SK-N-SH treated with all-trans-retinoic acid at 6 μM for 48 hours (cell line): ENCODE measurements at places on chromosomes 2 and 18.

GRCh38 chr2:217738061-217738460, 264.7 kb downstream of the TNS1 start:
- ATAC-seq: no peak

GRCh38 chr2:238376884-238377391, 49.8 kb upstream of the ASB1 start:
- ATAC-seq: no peak

GRCh38 chr2:170323743-170324142, 145.8 kb downstream of the MYO3B start:
- no peak for ATAC-seq

- ATAC-seq: peak; percentile 53
Measured at GRCh38 chr2:121529439-121530211, 1.1 kb upstream of the RNU4ATAC start.

GRCh38 chr2:100964222-100964621, 37.9 kb upstream of the RPL31 start:
- no peak for ATAC-seq

DNA sequence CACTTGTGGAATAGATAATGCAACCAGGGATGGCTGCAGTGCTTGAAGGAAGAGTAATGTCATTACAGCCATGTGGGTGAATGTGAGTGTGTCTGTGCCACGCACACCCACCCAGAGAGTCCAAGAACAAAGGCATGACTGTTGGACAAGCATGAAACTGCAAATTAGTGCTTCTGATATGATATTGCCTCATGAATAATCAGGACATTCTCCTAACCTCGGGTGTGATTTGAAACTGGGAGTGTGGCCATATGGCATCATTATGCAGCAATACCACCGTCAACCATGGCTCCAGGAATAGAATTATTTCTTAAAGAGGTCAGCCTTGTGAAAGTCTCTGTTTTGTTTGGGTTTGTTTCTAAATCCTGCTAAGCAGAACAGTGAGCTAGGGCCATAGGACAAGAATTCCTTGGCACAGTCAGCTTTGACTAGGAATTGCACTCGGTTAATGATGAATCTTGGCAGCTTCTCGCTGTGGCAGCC, 678.0 kb upstream of the RAB6C start:
- no peak for ATAC-seq

GRCh38 chr2:20757405-20758090, 65.4 kb downstream of the LDAH start:
- ATAC-seq: no peak

DNA sequence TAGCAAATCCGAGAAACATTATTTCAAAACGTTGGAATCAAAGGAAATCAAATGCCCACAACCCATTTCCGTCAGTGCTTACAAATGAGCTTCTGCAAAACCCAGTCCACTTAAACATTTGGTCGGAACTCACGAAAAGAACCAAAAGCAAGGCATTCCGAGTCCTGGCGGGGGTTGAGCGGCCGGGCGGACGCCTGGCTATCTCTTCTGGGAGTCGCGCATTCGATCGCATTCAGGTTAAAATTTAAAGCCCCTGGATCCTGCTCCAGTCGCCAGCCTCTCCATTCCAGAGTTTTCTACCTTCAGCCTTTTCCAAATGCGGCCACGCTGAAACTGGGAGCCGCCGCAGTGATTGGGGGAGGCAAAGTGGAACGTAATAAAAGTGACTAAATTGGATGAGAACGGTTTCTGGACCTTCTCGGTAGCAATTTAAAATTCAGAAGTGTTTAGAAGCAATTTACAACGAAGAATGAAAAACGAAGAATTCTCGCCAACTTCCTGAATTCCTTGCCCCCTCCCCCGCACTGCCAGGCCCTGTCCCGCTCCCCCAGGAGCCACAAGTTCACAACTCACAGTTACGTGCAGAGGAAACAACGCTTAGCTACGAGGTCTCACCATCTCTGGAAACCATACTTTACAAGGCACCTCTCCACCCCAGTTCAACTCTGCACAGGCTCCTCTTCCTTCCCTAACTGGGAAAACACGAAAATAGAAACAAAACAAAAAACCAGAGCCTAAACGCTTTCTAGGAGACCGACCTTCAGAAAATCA, 1.7 kb upstream of the GATA6 start:
- no peak for ATAC-seq

DNA sequence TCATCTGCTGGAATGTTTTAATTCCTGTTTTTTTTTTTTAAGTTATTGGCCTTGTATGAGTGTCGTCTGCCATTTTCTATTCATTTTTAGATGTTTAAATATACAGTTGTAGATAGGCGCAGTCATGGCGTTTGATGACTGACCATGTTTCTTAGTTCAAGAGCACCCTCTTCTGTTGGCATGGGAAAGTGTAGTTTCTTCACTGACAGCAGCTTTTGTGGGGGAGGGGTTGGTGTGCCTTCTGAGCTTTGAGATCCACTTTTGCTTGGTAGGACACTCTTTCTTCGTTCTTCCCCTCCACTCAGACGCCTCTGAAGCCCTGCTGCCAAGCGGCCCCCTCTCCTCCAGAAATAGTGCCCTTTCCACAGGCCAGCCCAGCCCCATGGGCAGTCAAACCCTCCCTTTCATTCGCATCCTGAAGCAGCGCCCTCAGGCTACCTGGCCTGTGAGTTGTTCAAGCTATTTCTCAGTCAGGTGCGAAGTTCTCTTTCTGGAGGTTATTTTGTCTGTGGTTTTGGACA, 492.0 kb downstream of the TNS1 start:
- ATAC-seq: peak; percentile 97

GRCh38 chr18:10454681-10455557, 484 bp downstream of the APCDD1 start:
- peak; percentile 34 for ATAC-seq

- no peak for ATAC-seq
Measured at GRCh38 chr2:134489732-134490384, 228.9 kb downstream of the TMEM163 start.

DNA sequence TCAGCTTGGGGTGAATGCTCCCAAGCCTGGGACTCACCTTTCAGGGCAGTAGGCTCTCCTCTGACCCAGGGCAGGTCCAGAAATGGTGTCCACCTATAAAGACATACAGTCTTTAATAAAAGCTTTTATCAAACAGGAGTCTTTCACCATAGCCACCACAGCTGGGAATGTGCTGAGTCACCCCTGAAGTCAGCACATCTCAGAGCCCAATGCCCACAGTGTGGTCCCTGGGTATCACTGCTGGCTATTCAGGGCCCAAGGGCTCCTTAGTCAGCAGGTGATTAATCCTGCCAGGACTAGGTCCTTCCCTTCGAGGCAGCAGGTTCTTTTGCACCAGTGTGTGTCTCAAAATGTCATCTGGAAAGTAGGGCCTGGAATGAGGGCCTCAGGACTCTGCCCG, 181.9 kb downstream of the MEMO1 start:
- peak; percentile 31 for ATAC-seq

- no peak for ATAC-seq
Measured at GRCh38 chr2:72146347-72147302, 1.0 kb downstream of the CYP26B1 start.

GRCh38 chr2:112607680-112608438, 23.4 kb downstream of the CHCHD5 start:
- ATAC-seq: no peak

DNA sequence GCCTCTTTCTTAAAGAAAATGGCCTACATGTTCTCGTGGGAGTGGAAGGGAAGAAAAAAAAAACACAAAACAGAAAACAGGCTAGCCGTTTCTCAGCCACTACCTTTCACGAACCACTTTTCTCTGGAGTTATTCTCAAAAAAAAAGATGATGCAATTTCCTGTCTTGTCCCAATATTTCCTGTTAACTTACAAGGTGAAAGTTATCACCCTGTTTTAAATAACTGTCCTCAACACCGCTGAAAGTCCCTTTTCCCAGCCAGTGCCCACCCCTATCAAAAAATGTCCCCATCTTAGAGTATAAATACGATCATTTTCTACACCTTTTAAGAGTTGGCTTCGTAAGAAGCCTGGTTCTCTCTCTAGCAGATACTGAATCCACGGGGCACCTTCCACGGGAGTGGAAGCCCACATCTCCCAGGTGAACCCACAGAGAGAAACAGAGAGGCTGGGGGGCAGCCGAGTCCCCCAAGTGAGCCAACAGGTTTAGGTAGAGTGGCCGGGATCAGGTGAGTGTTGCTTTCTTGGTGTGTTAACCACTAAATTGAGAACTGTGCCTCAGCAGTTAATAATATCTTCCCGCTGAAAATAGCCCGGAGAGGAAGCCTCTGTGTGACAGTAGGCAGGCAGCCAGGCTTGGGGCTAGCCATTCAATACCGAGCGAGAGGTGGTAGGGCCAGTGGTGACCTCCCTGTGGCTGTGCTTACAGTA, 15.9 kb downstream of the SMAD7 start:
- peak; percentile 3; the same call in 2 of the 3 replicates for ATAC-seq

DNA sequence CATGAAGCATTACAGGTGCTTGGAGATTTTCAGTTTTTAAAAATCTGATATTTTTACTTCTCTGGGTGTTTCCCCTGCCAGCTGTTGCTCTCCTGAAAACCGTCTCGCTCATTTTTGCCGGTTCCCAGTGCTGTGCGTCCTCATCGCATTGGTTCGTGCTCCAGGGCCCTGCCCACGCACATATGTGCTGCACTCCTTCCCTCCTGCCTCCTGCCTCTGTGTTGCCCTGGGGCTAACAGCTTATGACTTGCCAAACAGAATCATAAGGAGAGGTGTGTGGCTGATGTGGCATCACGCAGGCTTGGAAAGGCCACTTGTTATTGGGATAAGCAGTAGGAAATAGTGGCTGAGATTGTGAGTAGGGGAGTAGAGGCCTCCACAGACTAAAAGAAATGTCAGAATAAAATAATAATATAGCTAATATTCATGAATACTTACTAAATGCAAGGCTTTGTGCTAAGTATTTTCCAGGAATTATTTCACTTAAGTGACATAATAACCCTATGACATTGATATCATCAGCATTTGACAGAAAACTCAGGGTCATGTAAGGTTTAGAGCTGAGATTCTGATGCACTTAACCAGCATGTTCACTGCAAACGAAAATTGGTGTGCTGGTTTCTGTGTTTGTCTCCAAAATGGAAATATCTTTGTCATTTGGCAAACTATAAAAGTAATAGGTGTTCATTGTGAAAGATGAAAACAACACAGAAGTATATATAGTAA, 53.5 kb downstream of the SLC4A1AP start:
- no peak for ATAC-seq

- no peak for ATAC-seq
Measured at GRCh38 chr2:222447131-222447530, 22.8 kb downstream of the SGPP2 start.

DNA sequence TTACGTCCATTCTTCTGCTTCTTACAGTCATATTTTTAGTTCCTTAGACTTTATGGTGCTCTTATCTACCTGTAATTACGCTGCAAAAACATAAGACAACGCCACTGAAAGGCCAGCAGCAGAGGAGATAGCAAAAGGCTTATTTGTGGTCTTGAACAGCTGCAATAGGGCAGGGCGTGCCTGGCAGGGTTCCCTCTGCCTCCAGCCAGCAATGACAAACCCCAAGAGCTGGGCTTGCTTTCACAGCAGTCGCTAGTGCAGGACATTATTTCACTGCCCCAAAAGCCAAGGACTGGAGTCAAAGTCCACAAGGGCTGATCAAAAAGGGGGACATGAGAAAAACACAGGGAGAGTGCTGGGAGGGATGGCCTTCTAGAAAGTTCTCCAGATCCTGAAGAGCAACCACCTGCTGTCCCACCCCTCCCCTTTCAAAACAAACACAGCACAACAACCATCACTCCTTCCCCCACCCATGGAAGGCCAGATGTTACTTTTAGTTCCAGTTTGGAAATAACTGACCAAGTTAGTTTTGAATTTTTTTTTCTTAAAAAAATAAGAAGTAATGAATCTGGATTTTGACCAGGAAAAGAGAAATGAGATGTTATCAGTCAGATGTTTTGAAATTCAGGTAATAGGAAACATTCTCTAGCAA, 127.8 kb downstream of the RBMS1 start:
- ATAC-seq: no peak

GRCh38 chr2:55153584-55154299, 78.4 kb downstream of the CLHC1 start:
- no peak for ATAC-seq

GRCh38 chr2:109031476-109032228, 42.6 kb upstream of the EDAR start:
- peak; percentile 42; the same call in 2 of the 3 replicates for ATAC-seq

- ATAC-seq: no peak
Measured at GRCh38 chr2:167653131-167653530, 594.3 kb downstream of the STK39 start.

DNA sequence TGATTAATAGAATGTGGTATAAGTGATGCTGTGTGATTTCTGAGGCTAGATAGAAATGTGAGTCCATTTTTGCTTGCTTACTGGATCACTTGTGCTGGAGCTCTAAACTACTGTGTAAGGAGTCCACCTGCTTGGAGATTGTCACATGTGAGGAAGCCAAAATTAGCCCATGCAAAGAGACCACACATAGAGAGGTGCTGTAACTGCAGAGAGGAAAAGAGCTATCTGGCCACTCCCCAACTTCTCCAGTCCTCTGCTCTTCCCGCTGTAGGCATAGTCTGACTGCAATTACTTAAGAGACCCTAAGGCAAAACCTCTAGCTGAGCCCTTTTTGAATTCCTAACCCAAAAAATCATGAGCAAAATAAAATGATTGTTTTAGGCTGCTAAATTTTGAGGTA, 120.6 kb upstream of the FBXO11 start:
- no peak for ATAC-seq
